Caco-2 (cell line): ENCODE measurements at places on chromosomes 4 and X.

- DNase-seq, result no peak
These were observed 203.8 kb downstream of the AASDH start for GRCh38 chr4:56183344-56183959.

DNA sequence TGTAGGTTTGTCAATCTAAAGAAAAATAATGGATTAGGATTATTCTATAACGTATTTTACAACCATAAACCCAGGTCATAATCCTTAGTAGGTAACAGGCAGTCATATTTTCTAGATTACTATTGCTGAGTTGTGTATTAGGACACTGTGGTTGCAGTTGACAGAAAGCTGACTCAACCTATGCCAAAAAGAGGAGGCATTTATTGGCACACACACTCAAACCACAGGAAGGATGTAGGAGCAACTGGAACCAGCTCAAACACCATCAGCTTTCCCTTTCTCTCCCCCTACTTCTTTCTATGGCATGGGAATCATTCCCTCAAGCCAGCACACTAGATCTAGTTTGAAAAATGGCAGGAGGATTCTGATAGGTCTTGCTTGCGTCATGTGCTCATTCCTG is 136.4 kb upstream of the FAM9C start:
- DNase-seq, result no peak

DNA sequence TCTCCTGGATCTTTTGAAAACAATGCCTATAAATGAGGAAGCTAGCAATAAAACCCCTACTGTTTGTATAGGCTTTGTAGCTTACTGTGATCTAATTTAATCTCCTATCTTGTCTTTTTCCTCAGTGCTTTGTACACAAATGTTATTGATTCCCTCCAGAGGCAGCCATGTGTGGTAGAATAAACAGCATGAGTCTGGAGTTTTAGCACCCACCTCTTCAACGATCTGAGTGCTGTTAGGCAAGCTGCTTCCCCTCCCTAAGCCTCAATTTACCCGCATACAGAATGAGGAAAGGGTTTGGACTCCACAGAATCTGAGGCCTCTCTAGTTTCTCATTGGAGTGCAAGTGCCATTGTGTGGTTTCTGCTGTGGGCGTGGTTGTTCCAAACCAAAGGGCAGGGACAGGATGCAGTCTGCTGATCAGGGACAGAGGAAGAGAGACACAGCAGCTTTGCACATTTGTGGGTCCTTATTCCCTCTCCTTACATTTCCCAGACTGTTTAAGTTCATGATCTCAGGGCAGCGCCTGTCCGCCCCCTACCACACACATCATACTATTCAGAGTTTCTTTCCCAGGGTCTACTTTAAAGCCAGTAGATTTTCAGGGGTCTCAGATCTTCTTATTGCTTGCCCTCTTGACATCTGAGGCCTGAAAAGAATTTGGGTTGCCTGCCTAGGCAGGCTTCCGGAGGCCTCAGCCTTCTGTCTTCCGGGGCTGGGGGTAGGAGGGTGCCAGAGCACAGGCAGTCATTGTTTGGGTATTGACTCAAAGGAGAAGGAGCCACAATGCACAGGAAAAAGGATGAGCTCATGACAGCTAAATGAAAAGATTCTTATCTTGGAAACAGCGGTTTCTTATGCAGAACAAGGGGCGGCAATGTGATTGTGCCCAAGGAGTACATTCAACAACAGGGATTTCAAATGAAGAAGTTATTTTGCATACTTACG is 114.9 kb upstream of the TEX13D start:
- no peak for DNase-seq

GRCh38 chr4:110869114-110869513 is 246.2 kb upstream of the PITX2 start:
- no peak for DNase-seq

DNA sequence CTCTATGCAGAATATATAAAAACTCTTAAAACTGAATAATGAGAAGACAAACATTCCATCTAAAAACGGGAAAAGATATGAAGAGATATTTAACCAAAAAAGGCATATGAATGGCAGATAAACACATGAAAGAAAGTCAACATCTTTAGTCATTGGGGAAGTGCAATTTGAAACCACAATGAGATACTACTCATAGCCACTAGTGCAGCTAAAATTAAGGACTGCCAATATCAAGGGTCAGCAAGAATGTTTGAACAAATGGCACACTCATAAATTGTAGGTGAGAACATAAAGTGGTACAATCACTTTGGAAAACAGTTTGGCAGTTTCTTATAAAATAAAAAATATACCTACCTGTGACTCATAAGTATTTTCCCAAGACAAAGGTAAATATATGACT is 534.9 kb upstream of the DIPK2B start:
- DNase-seq, result no peak

DNA sequence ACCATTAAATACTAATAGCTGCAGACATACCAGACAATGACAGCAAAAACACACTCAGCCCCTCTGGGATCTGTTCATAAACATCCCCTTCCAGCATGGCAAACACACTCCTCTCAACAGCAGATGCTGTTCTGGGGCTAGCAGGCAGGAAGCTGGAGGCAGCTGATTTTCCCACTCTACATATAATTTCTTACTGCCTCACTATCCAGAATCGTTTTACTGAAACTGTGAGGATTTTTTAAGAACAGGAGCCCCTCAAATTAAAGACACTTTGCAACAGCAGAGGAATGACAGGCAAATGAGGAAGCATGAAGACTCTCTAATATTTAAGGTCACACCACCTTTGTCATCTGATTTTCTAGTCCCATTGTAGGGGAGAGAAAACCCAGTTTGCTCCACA is 2.2 kb downstream of the MAPK10 start:
- DNase-seq, result no peak

DNA sequence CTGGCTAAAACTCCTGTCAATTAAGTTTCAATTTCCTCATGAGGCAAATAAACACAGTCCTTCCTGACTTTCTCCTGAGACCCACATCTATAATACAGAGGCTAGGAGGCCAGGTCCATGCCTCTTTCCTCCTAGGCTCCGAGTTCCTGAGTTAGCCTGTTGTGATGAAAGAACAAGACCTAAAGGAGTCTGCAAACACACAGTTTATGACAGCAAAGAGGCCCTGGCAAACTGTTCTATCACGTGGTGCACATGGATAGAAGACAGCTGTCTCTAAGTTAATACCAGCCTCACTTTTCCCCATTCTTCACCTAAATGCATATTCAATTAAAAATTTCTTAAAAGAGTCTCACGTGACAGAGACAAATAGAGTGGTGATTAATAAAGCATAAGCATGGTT is 145.2 kb downstream of the TET2 start:
- peak; percentile 15 for DNase-seq

DNA sequence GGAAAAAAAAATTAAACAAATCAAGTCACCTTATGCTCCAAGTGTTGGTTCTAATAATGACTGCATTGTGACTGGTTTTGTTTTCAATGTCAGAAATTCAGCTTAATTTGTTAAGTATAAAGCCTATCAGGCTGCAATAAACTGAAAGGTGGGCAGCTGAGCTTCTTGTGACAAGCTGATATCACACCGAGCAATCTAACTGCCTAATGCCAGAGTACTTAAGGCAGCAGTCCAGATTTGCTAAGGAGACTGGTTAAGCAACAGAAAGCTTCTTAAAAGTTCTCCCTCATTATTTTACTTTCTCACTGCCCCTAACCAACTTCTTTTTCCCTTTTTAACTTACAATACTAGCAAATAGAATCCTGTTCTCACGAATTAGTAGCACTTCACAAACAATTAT is 201.0 kb downstream of the MAB21L2 start:
- no peak for DNase-seq

DNA sequence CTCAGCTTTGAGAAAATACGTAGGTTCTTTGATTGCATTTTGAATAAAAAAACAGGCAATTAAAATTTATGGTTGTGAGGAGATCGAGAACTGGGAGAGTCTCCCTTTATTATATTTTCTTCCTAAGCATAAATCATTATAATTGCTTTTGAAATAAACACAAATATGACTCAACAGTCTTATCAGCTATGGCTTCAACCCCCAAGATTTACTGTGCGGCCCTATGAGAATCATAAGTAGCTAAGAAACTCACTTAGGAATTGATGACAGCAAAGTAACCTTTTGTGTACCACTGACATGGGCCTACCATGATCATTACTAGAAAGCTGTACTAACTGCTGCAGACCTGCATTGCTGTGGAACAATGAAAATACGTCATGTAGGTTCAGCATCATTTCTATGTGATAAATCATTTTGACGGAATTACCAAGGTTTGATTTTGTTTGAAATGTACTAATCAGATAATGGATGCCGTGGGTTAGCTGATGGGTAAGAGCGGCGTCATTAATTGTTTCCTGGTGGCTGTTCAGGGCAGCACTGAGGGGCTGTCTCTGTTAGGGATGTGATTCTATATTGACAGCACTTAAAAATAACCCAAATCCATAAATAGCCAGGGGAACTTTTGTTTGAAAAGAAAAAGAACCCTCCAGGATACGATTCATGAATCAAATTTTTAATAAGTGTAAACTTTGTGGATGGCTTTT is 51.5 kb upstream of the GPRIN3 start:
- DNase-seq, result no peak

GRCh38 chrX:109125304-109125703 is 356.6 kb downstream of the GUCY2F start:
- DNase-seq, result no peak

DNA sequence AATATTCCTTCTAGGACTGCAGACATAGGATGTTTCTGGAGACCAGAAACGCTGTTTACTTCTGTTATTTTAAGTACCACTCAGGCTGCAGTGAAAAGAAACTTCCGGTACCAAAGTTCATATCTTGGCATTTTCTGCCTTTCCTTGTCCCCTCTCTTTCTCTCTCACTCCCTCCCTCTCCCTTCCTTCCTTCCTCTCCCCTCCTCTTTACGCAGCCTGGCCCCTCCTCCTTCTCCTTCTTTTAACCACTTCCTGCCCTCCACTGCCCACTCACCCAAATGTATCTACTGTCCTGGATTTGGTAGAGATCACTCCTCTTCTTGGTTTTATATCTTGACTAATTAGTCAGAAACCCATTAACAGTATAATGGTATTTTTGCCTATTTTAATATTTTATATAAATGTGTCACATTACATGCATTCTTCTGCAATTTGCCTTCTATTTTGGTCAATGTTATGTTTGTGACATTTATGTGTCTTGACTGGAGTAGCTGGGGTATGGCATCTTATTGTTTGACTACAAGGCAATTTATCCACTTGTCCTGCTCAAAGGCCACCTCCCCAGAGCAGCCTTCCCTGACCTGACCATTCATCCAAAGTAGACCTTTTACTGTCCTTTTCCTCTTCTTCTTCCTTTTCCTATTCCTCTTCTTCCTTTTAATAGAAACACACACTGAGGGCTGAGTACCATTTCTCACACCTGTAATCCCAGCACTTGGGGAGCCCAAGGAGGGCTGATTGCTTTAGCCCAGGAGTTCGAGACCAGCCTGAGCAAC is 56.9 kb downstream of the BCOR start:
- DNase-seq, result no peak

- DNase-seq, result no peak
These were observed 577.2 kb upstream of the HTR2C start for GRCh38 chrX:114006664-114007063.

GRCh38 chr4:184453365-184454160 is 20.8 kb downstream of the IRF2 start:
- DNase-seq, result no peak

- DNase-seq, result no peak
These were observed 182.9 kb upstream of the PBDC1 start for GRCh38 chrX:75989806-75990590.

DNA sequence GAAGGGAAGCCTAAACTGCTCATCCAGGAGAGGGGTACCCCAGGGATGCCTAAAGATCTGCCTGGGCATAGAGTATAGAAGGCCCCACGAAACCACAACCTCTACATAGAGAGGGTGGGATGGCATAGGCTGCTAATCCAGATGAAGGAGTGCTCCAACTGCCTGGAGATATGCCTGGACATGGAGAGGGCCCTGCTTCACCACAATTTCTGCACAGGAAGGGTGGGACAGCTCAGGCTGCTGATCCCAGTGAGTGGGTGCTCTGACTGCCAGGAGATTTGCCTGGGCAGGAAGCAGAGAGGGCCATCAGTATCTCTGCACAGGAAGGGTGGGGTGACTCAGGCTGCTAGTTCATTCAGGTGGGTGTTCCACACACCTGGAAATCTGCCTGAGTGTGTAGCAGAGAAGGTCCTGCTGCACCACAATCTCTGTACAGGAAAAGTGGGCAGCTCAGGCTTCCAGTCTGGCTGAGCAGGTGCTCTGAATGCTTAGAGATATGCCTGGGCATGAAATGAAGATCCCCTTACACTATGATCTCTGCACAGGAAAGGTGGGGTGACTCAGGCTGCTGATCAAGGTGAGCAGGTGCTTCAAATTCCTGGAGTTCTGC is 61.1 kb downstream of the ZNF518B start:
- DNase-seq, result no peak

- DNase-seq, result no peak
These were observed 76.2 kb upstream of the S100G start for GRCh38 chrX:16573781-16574180.

GRCh38 chrX:8579602-8580001 is 115.0 kb downstream of the VCX3B start:
- DNase-seq, result no peak

DNA sequence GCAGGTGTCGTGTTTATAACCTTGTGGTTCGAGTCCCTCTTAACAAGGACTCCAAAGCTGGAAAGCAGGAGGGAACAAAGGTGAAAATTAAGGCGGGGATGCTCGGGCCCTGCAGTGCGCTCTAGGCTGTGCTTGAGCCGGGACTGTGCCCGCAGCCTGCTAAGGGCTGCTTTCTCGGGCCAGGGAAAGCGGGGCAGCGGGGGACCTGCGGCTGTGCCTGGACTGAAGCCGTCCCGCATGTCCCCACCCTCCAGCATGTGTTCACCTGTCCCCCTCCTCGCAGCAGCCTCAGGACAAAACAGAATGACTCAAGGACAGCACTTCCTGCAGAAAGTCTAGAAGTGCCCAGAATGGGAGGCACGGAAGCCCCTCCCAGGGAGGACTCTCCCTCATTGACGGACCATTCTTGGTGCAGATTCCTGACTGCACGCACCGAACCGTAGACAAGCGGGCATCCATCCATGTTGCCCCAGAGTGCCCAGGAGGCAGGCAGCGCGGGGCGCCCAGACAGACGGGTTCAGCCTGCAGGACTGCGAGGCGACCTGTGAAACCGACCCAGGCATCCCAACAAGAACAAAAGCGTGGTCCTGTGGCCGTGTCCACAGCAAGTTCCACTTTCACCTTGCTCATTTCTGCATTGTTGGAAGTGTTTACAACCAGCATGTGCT is 342.9 kb downstream of the MAGEB5 start:
- no peak for DNase-seq

DNA sequence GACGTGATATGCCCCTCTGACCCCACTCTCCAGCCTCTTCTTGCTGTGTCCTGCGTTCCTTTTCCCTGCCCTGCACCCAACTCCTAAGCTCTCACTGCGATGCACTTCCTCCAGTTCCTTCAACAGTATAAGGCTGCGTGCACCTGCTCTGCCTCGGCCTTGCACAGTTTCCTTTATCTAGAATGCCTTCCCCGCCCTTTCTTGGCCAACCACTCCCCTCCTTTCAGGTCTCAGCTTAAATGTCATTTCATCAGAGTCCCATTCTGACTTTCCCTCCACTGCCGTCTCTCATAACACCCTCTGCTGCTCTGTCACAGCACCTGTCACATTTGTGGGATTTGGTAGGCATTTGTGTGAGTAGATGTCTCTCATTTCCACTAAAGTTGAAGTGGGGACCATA is 58.4 kb upstream of the NEIL3 start:
- DNase-seq, result peak; percentile 3
